T-helper 17 cell (primary cell): ENCODE measurements at places on chromosomes 5 and 9.

DNA sequence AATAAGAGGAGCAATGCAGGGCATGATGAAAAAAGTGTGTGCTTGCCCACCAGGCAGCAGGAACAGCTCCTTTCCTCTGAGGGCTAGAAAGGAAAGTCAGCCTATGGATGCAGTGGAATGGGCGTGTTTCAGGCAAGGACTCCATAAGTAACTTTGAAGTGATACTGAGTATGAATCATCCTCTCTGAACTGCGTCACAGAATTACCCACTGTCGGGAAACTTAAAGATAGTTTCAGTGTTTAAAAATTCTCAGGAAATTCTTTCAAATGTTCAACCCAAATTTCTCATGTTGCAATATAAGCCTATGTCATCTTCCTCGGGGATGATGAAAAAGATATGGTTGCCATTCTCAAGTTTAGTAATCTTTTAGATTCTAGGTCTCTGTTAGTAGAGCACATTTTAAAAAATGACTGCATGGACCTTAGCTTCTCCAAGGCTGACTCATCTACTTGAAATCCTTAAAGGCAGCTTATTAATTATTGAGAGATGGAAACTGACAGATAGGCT lies 27.7 kb downstream of the PTCD2 start:
- DNase-seq, result no peak

- no peak for DNase-seq
Measured at GRCh38 chr5:66377747-66378146, 218.4 kb upstream of the MAST4 start.

DNA sequence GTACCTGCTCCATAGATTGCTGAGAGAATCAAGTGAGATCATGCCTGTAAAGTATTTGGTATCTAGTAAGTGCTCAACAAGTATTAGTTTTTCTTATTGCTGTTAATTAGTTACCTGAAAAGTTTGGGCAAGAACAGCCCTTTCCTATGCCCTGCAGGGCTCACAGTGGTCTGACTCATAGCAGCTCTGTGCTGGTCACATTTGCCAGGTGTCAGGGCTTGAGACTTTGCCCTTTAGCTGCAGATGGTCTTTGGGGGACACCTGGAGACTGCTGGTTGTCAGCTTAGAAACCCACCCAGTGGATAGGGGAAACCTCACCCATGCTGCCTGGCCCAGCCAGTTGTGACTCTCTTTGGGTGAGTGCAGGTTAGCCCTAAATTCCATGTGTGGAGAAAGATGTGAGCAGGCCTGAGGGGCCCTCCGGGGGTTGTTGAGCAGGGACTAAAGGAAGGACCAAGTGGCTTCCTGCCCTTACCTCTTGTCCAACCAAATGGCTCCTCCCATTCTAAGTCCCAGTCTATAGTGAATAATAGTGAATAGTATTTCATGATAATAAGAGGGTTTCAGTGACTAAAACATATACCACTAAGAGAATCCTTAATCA lies 9.0 kb downstream of the COL27A1 start:
- DNase-seq, result no peak

GRCh38 chr5:38888041-38888440 lies 42.2 kb downstream of the OSMR start:
- DNase-seq, result no peak

DNA sequence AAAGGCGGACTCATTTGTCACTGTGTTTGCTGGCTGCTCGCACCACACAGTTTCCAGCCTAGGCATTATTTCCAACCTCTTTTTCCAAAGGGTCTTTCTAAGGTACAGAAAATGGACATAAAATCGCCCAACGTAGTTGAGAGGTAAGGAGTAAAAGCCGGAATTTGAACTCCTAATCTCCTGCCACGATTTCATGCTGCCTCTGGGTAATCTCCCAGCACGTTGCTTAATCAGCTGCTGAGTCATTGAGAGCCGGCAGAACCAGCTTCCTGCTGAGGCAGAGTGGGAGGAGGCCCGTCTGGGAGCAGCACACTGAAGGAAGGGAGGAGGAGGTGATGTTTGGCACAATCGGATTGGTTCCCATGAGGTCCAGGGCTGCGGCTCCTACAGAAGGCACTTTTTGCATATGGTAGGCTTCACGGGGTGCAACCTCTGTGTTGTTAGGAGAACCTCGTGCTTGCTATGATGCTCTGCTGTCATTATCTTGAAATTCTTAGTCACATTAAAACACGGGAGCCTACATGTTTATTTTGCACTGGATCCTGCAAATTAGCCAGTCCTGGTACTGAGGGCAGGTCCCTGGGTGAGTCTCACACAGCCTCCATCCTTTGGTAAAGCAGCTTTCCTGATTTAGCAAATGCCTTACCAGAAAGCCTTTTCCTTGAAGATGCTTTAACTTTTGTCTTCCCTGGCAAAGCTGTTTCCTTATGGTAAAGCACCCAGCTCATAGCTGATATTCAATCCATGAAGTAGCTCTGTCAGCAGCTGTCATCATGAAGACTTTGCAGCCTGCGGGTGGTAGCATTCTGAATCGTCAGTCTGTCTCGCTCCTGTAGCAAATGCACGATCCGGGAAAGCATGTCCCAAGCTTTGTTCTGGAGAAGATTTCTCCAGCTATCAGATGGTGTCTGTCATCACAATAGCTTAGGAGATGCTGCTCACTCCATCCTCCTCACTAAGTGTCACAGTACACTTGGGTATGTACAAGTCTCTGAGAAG lies 191.6 kb upstream of the MSX2 start:
- no peak for DNase-seq

DNA sequence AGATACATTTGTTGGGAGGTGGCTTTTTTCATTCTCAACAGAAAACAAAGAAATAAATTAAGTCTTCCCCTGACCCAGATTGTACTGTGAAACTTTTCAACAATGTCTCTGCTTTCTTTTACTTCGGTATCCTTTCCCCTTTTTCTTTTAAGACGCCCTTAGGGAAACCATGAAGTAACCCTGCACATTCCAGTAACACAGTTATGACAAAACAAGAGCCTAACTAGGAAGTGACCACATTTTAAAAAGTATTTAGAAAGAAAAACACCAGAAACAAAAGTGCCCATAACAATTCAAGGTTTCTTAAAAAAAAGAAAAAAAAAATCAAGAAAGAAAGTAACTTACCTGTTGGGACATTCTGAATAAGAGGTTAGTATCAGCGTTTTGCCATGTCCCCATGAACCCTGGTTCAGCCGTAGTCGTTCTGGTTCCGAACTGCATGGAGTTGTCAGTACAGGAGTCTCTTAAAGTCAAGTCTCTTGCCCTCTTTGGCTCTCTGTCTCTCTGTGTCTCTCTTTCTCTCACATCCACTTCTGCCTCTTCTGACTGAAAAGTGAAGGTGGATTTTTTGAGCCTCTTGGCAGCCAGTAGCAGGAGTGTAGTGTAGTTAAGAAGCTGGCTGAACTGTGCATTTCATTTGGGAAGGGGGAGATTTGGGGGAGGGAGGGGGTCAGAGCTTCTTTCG lies 142.9 kb downstream of the BNC2 start:
- DNase-seq, result no peak

DNA sequence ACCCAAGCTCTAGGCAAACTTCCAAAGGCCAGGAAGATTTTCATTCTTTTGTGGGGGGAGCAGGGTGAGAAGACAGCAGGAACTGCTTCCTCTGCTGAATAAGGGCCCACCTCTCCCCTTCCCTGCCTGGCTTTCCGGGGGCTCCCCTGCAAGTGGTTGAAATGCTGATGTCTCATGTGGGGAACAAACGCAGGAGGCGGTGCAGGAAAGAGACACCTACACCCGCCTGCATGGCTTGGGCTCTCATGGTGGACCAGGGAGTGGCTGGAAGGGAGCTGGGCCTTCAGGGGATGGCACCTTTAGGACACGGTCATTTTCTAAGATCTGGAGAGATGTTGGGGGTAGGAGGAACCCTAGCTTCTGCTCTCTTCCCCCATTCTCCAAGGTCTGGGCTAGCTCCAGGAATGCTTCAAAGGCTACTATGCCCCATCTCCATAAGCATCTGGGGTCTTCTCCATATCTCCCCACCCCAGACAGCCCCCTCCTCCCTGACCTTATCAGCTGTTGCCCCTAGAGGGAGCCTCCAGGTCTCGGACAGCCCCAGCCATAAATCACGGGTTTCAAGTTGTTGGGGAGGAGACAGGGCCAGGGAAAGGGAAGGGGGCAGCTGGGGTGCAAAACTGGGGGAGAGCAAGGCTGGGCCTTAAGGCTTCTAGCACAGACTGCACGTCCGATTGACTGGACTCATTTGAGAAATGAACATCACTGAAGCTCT lies 76.6 kb downstream of the PSD2 start:
- DNase-seq, result no peak
